ENCODE measurements at places on chromosomes 7 and 10.
A peak's percentile ranks its signal among the peaks of the same experiment; 100 is the strongest.

DNA sequence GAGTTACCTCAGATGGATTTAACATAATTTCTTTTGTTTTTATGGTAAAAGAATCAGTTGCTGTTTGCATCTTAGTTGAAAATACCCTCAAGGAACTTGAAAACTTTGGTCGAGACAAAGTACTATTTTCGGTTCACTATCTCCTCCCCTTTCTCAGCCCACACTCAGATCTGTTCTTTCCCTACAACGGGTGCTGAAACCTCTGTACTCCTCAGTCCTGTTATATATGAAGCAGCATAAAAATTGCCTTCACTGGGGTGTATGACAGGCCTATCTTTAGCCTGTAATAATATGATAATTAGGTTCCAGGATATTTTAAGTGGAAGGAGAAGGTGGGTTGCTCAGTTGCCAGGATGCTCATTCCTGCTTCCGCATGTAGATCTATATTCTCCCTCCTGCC, 105.2 kb upstream of the NOBOX start:
- DNase-seq: no peak

DNA sequence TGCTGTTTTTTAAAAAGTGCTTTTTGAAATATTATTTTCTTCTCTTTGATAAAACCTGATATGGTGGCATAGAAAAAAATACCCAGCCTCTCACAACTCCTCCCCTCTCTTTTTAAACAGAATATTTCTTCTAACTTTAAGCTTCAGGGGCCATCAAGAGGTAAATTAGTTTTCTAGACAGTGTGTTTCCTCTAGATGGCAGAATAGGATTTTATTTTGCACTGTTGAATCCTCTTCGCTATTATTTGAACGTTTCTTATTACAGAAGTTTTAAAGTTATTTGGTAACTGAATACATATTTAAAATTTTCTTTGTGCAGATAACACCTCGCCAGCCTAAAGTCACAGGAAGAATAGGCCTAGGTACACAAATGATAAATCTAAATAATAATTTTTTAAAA, 30.3 kb downstream of the ARL5B start:
- peak; percentile 28 for DNase-seq

DNA sequence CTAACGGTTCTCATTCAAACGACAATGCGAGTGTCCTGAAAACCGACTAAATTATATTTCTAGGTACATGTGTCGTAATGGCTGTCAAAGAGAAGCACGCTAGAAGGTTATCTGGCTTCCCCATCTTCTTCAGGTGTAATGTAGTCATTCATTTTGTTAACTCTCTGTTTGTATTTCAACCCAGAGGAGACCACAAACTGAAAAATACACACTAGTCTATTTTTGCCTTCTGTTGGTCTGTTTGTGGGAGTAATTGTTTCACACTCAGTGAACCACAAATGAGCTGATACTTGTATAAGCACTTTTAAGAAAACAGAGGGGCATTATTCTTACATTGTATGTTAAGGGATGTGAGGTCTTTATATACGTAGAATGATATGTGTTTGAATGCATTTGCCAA, 305.9 kb downstream of the GATA3 start:
- DNase-seq: no peak

DNA sequence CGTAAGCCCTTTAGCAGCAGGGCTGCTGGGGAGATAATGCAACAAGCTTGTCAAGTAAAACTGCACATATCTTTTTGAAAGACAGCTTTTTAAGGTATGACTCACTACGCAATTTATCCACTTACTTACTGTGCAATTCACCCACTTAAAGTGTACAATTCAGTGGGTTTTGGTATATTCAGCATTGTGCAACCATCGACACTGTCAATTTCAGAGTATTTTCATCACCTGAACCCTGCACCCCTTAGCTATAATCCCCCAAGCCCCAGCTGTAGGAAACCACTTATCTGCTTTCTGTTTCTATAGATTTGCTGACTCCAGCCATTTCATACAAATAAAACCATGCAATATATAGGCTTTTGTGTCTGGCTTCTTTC, 168.0 kb downstream of the PTPN20 start:
- DNase-seq: no peak

DNA sequence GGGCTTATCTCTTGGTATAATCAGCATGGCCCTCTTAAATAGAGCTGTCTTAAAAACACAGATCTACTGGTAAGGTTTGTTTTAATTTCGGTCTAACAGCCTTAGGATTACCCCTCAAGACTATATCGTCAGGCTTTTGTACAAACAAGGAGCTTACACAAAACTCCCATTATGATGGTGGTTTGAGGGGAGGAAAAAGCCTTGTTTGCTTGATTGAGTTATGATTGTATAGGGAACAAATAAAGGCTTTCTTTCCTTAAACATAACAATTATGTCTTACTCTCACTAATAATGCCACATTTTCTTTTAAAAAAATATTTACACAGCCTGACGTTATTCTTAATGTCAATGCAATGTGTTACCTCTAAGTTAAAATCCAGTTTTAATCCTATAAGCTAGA, 188.8 kb upstream of the TCF7L2 start:
- DNase-seq: no peak

DNA sequence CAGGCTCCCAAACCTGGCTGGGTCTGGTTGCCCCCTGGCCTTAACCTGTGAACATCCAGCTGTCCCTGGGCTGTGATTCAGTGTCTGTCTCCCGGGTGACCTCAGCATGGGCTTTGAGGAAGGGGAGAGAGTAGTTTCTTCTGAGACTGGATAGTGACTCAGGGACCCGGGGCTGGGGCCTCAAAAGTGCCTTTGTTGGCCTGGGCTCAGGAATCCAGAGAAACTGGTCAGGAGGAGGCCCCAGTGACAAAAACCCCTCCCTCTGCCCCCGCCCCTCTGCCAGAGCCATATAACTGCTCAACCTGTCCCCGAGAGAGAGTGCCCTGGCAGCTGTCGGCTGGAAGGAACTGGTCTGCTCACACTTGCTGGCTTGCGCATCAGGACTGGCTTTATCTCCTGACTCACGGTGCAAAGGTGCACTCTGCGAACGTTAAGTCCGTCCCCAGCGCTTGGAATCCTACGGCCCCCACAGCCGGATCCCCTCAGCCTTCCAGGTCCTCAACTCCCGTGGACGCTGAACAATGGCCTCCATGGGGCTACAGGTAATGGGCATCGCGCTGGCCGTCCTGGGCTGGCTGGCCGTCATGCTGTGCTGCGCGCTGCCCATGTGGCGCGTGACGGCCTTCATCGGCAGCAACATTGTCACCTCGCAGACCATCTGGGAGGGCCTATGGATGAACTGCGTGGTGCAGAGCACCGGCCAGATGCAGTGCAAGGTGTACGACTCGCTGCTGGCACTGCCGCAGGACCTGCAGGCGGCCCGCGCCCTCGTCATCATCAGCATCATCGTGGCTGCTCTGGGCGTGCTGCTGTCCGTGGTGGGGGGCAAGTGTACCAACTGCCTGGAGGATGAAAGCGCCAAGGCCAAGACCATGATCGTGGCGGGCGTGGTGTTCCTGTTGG, at the start of gene CLDN4:
Gene CLDN4, plus strand, starts transcription at position 316 of the 903 bp plus-strand sequence. Its CDS starts 206 bp downstream, at position 522.
- peak; percentile 38 for DNase-seq

GRCh38 chr10:22990443-22990842, 62.6 kb downstream of the ARMC3 start:
- DNase-seq: no peak

- DNase-seq: no peak
These were observed 172.3 kb downstream of the WDR37 start for GRCh38 chr10:1228467-1228975.

DNA sequence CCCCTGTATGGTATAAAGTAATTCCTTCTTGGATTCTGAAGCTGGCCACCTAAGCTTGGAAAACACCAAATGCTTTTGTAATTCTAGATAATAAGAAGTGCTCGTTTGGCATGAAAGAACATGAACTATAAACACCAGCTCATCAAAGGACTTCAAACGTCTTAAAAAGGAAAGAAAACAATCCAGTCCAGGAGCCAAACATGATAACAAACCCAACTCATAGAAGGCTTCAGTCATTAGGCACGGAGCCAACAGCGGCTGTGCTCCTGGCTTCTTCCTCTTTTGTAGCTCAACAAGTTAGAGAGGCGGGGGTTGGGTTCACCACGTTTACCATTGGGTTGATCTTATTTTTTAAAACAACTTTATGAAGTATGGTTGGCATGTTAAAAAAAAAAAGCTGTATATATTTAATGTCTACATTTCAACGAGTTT, 56.4 kb upstream of the ECHDC3 start:
- peak; percentile 41 for DNase-seq

DNA sequence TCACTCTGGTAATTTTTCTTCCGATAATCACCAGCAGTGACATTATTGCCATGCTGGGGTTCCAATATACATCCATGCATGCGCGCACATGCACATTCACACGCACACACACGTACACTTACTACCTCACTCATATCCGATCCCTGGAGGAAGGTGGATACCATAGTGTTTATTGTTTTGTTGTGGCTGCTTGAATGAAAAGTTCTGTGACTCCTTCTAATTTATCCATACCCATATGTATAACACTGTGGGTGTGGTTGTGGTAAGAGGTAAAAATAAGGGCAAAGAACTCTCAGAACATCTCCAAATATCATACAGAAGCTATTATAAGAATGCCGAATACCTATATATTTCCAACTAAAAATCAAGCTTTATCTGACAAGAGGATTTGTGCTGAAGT, 407.8 kb upstream of the PODXL start:
- no peak for DNase-seq

DNA sequence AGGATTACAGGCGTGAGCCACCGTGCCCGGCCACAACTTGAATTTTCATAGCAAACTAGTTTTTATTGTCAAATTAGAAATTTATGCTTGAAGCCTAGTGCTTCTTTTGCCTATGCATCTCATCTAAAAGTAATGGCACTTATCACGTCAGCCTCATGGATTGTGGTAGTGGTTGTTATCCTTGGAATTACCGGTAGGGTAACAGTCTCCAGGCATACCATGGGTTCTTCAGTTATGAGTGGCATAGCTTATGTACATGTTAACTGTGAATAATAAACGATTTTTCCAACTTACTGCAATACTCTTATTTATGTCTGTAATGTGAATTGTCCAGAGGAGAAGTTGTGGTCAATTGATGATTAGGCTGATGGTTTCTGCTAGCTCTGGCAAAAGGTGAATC, 63.1 kb downstream of the BMPR1A start:
- DNase-seq: no peak
